Fibroblast of mammary gland (primary cell): ENCODE measurements at places on chromosomes 5 and 9.

DNA sequence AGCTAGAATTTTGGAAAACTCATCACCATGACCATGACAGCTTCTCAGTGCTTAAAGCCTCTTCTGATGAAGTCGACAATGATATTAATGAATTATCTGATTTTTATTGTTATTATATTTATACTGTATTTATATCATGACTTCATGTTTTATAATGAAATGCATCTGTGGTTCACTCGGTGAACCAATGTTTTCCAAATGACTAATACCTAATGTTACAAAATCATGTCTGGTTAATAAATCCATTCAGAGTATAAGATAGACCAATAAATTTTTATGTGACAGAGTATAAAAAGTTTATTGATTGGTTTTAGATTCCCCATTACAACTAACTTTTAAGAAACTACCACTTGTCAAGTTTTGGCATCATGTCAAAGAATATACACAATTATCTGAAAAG lies 416.5 kb downstream of the MLLT3 start:
- peak; percentile 74 for DNase-seq

DNA sequence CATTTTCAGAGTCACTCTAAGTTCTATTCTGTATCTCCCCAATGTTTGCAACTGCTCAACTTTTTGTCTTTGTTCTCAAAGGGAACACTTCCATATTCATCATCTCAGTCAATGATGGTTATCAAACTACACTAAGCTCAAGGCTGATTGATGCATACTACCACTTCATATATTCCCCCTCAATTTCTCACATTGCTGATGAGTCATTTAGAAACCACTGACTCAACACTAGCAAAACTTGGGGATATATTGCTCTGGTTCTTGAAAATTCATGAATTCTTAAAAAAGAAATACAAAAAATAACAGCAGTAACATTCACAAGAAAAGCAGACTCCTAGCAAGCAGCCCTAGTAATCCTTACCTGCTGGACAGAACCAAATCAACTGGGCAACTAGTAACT lies 52.2 kb downstream of the ABHD17B start:
- DNase-seq: peak; percentile 42

DNA sequence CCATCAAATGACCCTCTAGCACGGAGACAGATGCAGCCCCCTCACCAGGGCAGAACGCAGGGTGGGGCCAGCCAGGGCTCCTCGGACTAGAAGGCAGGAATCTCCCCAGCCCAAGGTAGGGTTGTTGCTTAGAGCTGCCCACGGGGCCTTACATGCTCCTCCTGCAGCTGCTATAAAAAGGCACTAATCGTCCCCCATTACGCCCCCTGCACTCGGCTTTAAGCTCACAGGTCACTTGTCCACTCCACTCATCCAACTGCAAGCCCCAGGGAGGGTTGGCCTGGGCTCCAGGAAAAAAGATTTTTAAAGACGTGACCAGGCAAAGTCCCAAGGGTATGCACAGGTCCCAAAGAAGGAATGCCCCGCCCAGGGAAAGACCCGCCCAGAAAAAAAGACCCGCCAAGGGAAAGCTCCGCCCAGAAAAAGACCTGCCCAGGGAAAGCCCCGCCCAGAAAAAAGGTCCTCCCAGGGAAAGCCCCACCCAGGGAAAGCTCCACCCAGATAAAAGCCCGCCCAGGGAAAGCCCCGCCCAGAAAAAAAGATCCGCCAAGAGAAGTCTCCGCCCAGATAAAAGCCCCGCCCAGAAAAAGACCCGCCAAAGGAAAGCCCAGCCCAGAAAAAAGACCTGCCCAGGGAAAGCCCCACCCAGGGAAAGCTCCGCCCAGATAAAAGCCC lies 11.1 kb downstream of the GRIN1 start:
- DNase-seq: peak; percentile 28

DNA sequence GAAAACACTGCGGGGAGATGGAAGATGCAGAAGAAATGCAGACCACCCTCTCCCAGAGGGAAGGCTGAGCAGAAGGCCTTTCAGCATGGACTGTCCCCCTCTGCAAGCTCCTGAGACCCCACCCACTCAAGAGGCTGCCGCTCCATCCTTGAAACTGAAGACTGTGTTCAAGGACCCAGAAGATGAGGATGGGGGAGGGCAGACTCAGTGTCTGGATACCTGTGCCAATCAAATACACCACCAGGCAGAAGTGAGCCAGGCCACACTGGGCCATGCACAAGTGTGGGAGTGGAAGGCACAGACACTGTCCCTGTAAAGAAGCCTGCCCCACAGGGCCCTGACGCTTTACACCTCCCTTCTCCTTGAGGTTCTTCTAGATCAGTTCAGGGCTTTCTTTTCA lies 40.0 kb upstream of the IPPK start:
- no peak for DNase-seq

- no peak for DNase-seq
Measured at GRCh38 chr9:31272456-31273295, 1111.8 kb upstream of the ACO1 start.

GRCh38 chr5:7827610-7828009 lies 23.3 kb downstream of the CFAP90 start:
- DNase-seq: peak; percentile 73

GRCh38 chr9:27627188-27627564 lies 53.9 kb upstream of the C9orf72 start:
- DNase-seq: no peak

DNA sequence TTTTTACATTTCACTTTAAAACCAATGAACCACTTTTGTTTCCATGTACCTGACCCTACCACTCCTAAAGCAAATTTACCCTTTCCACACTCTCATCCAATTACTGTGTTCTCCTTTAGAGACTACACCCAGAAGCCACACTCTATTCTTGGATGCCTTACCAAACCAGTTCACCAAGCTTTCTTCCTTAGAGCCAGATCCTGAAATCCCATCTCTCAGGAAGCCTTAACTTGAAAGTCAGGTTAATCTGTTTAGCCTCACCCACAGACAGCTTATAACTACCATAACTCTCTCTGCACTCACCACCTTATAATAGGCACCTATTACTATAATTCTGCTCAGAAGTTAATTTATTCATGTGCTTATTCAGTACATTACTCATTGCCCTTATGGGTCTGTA lies 4.3 kb downstream of the CSNK1A1 start:
- peak; percentile 17 for DNase-seq

DNA sequence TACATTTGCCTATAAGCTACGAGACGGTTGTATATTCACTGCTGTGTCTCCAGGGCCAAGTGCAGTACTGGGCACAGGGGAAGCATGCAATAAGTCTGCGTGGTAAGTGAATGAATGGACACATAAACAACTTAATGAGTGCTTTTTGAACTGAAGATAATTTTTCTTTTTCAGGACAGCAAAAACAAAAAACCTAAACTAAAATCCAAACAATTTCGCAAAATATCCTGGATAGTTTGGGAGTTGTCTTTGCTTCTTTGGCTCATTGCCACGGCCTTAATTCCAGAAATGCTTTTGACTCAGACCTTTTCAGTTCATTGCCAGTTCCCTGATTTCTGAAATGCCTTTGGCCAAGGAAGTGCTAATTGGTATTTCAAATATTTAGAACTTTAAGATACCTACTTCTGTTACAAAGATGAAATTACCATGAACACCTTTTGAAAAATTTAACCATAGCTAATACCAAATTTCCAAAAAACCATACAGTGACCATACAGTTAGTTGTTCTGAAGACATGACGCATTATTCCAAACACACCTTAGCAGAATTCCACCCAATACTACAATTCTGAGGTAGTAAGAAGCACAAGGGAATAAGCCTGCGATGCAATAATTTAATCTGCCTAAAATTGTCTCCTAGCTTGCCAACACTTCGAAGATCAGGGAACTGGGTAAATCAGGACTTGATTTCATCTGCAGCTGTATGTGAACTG lies 42.8 kb downstream of the TEK start:
- DNase-seq: peak; percentile 49

GRCh38 chr5:159051421-159052282 lies 48.1 kb downstream of the EBF1 start:
- DNase-seq: no peak
